ENCODE measurements at places on chromosomes 3 and 15. TPM values are rescaled to one million over a fixed set of nuclear protein-coding genes. Genes with fewer than 3 reads are reported as not detected.

- DNase-seq, result no peak
These were observed 141.8 kb upstream of the ICE2 start for GRCh38 chr15:60620708-60621107.

- DNase-seq, result no peak
These were observed 15.6 kb downstream of the CLDN18 start for GRCh38 chr3:138025553-138025952.

The PRR20G gene
- not detected for total RNA-seq

DNA sequence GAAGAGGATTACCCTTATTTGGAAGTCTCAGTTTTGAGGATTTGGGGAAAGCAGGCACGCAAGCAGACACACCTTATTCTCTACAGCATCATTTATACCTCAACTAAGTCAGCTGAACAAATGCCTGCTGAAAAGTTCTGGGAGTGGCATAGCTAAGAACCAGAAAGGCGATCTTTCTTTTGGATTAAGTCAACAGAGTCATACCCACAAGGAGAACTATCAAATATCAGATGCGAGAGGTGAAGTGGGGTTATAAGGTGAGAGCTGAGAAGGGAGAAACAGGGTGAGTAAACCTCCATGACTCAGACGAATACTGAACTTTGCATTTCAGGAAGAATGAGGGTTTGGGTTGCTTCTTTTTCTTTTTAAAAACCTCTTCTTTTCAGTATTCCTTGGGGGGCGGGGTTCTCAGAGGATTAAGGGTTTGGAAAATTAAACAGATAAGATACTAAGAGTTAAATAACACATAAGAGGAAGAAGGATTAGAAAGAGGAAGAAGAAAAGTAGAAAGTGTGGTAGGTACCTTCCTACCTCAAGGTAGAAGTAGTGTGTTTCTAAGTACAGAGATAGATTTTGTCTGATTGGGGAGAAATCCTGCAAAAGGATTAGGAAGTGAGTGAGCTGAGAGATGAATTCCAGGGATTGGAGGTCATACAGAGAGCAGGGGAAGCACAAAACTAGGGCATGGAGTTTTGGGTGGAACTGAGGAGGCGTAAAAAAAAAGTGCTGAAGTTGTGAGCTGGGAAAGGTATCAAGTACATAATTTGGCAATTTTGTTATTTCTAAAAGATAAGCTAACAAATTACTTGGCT, 41.3 kb upstream of the ICE2 start:
- DNase-seq, result peak; percentile 10

- no peak for DNase-seq
These were observed 375 bp downstream of the HEG1 start for GRCh38 chr3:125055331-125055912.

DNA sequence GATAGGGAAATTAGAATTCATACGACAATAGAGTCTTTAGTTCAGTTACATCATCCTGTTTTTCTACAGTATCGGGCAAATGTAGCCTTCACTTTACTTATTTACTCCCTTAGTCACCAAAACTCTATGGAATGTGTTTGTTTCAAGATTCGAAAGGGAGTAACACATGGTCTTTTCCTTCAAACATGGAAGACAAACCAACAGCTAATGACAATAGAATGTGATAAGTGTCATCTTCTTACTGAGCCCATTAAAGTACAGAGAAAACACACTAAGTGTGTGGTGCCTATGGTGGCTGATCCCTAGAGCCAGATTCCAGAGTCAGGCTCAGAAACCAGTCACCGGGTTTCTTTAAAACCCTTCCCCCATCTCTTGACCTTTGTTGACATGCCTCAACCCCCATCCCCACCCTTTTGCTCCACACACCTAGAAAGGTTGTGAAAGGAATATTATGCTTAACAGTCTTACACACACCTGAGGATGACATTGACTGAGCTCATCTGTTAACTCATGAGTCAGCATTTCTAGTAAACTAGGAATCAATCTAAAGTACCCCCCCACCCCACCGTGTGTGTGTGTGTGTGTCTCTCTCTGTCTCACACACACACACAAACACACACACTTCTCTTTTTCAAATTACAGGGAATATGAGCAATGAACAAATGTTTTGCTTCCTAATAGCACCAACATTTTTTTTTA, 549.6 kb upstream of the CCDC54 start:
- no peak for DNase-seq

- no peak for DNase-seq
These were observed 121.6 kb downstream of the TMEM108 start for GRCh38 chr3:133159498-133160475.

DNA sequence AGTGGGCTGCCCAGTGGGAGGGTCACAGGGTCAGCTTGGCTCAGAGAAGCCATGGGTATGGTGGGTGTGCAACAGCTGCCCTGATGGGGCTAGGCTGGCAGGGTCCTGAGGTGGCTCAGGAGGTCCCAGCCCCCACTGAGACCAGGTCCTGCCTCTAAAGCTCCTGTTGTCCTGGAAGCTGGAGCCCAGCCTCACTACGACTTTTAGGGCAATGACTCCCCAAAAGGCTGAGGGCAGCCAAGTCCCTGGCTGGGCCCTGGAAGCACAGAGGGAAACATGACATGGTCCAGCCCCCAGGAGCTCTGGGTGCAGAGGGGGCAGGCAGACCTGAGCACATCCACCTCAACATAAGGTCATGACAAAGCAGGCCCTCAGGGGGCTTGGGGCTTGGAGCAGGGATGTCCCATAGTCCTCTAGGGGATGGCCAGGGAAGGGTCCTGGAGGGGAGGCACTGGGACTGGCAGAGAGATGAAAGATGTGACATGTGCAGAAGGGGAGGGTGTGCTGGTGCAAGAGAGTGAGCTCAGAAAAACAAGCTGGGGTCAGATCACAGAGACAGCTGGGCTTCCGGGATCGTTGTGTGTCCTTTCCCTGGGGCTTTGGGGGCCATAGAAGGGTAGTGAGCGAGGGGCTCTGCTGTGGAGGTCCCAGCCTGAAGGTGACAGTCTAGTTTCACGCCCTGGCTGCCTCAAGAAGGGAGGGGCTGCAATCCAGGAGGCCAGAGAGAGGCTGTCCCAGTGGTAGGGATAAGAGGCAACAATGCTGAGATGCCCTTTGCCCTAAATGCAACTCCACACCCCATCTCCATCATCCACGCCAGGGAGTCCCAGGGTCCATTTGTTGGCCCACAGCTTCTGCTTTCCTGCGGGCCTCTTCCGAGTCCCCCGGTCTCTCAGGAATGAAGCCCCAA, 639 bp upstream of the ITIH3 start:
- DNase-seq, result no peak

GRCh38 chr3:194588236-194588635, 45.0 kb downstream of the TMEM44 start:
- DNase-seq, result no peak

- no peak for DNase-seq
These were observed 142.8 kb upstream of the TOPAZ1 start for GRCh38 chr3:44098656-44099415.

DNA sequence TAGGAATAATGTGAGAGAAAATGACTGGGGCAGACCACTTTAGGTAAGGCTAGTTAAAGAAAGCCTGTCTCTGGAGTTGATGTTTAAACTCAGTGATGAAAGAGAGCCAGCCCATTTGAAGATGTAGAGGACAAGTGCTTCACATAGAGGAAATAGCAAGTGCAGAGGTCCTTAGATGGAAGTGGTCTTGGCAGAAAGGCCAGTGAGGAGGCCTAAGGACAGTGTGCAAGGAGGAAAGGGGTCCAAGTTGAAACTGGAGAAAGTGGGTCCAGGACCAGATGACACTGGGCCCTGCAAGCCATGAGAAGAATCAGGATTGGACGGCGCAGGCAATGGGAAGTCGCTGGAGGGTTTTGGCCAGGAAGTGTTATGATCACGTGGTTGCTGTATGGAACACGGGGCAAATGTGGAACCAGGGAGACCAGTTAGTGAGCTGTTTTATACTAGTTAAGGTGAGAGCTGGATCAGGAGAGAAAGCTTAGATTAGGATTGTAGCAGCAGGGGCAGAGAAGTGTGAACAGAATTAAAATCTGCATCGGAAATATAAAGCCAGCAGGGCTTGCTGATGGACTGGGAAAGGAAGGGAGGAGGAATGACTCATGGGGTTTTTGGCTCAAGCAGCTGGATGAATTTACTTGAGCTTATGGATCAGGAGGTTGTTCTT, 48.0 kb upstream of the SCAANT1 start:
- DNase-seq, result no peak

GRCh38 chr15:34336991-34337556, 507 bp downstream of the SLC12A6 start:
- DNase-seq, result no peak

DNA sequence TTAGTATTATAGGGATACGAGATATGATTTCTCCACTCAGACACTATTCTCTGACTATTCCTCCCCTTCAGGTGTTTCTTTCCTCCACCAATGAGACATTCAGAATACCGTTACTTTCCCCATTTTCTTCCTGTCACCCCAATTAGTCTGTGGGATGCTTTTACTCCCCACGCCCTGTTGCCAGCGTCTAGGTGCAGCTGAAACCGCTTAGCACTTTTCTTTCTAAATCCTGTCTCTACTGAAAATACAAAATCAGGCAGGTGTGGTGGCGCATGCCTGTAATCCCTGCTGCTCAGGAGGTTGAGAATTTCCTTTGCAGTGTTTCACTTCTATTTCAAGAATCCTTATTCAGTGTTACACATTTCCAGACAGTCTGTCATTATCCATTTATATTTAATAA, 49.6 kb upstream of the DLG1 start:
- DNase-seq, result no peak

DNA sequence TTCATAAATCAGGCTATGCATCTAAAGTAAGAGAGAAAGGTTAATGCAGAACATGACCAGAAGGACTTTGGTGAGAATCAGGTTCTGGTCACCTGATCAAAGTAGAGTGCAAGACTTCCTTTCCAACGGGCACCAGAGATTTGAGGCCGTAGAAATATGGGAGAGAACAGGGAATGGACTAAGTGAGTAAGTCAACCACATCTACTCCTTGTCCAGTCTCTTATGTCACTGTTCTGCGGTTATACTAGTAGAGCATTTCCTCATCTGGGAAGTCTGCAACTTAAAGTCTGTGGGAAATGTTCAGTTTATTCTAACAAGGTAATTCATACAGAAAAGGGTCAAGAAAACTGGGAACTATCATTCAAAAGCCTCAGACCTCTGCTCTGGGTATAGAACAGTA, 232.8 kb downstream of the CPNE4 start:
- DNase-seq, result no peak

DNA sequence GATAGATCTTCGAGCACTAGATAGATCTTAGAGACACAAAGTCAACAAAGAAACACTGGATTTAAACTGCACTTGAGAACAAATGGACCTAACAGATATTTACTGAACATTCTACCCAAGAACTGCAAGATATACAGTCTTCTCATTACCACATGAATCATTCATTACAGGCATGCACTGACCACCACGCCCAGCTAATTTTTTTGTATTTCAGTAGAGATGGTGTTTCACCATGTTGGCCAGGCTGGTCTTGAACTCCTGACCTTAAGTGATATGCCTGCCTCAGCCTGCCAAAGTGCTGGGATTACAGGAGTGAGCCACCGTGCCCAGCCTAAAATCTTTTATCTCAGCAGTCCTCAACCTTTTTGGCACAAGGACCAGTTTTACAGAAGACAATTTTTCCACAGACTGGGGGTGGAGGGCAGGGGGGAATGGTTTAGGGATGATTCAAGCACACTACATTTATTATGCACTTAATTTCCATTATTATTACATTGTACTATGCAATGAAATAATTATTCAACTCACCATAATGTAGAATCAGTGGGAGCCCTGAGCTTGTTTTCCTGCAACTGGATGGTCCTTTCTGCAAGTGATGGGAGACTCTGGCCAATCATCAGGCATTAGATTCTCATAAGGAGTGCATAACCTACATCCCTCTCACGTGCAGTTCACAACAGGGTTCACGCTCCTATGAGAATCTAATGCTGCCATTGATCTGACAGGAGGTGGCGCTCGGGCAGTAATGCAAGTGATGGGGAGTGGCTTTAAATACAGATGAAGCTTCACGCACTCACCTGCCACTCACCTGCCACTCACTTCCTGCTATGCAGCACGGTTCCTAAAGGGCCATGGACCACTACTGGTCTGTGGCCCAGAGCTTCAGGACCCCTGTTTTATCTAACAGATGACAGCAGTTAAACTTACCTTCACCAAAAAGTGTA, 21.7 kb downstream of the CSNK1G1 start:
- DNase-seq, result no peak

GRCh38 chr3:124619887-124620599, 110.2 kb upstream of the UMPS start:
- no peak for DNase-seq

The ARL6 gene
- 7.0 TPM for total RNA-seq

The LHFPL4 gene
- not detected for total RNA-seq

GRCh38 chr15:76195506-76196268, 115.6 kb downstream of the ETFA start:
- DNase-seq, result no peak

- no peak for DNase-seq
These were observed 211.5 kb downstream of the NFKBIZ start for GRCh38 chr3:102060814-102061213.

The SLC15A2 gene
- 0.63 TPM for total RNA-seq

The NR1I2 gene
- total RNA-seq, result 0.14 TPM

- no peak for DNase-seq
These were observed 118.4 kb downstream of the FGF12 start for GRCh38 chr3:192608726-192609600.

GRCh38 chr15:55868707-55869106, 124.7 kb downstream of the NEDD4 start:
- DNase-seq, result no peak

The POPDC2 gene
- total RNA-seq, result 1.0 TPM

DNA sequence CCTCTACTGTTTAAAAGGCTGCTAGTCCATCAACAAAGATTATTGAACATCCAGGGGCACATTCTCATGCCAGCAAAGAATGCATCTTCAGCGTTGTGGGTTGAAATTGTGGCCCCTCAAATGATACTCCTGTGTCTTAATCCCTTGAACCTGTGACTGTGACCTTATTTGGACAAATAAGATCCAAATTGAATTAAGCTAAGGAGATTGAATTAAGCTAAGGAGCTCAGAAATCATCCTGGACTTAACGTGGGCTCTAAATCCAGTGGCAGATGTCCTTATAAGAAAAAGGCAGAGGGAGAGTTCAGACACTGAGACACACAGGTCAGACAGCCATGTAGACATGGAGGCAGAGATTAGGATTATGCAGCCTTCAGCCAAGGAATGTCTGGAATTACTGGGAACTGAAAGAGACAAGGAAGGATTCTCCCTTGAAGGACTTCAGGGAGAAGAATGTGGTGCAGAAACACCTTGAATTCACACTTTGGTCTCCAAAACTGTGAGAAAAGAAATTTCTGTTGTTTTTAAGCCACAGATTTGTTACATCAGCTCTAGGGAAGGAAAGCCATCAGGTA, 57.3 kb upstream of the SLC24A5 start:
- DNase-seq, result no peak

The MASP1 gene
- 0.48 TPM for total RNA-seq

GRCh38 chr3:7977245-7978086, 524.2 kb upstream of the LMCD1 start:
- peak; percentile 52 for DNase-seq

DNA sequence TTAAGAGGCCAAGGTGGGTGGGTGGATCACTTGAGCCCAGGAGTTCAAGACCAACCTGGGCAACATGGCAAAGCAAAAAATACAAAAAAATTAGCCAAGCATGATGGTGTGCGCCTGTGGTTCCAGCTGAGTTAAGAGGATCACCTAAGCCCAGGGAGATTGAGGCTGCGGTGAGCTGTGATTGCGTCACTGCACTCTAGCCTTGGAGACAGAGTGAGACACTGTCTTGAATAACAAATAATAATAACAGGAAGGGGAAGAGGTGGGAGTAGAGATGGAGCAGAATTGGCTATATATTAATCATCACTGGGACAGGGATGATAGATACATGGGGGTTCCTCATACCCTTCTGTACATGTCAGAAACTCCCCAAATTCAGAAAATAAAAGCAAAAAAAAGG, 23.8 kb upstream of the NMB start:
- peak; percentile 68 for DNase-seq

Measured in kidney epithelial cell (primary cell).